ENCODE measurements at places on chromosomes 5 and 9.
A peak's percentile ranks its signal among the peaks of the same experiment; 100 is the strongest.

DNA sequence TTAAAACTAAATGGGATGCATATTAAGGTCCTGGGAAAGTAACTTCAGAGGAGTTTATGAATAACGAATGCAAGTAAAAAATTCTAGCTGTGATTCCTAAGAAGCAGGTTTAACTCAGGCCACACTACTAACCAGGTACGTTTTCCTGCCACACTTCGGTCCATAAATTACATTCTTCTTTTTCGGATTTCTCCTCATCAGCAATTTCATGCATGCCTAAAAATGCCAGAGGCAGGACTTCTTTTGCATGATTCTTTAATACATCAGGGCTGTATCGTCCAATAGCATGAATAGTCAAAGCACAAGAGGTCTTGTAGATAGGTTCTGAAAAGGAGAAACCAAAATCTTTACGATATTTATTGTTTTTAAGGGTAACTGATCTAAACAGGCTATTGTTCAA is 42.3 kb upstream of the OR2K2 start:
- DNase-seq, result no peak

DNA sequence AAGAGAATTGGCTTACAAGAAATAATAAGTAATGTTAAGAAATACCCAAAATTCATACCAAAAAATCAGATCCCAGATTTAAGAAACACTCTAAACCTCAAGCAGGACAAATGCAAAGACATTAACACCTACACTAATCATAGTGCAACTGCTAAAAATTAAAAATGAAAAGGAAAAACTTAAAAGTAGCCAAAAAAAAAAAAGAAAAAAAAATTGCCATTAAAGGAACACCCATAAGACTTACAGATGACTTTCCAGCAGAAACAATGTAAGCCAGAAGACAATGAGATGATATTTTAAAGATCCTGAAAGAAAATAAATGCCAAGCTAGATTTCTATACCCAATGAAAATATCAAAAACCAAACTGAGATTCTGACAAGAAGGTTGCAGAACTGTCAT is 101.5 kb downstream of the DENND1A start:
- DNase-seq, result no peak

DNA sequence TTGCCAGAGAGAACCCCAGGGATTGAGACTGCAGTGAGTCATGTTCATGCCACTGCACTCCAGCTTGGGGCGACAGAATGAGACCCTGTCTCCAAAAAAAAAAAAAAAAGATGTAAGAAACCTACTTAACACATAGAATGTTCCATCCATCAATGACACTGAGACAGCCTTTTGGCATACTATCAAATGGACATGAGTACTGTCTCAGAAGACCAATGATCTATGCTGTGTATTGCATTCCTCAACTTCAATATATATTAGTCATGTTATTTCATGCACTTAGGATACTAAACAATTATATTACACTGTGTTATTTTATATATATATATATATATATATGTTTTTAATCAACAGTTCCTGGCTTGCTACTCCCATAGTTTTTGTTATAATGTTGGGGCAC is 57.1 kb upstream of the ANKH start:
- DNase-seq, result no peak

DNA sequence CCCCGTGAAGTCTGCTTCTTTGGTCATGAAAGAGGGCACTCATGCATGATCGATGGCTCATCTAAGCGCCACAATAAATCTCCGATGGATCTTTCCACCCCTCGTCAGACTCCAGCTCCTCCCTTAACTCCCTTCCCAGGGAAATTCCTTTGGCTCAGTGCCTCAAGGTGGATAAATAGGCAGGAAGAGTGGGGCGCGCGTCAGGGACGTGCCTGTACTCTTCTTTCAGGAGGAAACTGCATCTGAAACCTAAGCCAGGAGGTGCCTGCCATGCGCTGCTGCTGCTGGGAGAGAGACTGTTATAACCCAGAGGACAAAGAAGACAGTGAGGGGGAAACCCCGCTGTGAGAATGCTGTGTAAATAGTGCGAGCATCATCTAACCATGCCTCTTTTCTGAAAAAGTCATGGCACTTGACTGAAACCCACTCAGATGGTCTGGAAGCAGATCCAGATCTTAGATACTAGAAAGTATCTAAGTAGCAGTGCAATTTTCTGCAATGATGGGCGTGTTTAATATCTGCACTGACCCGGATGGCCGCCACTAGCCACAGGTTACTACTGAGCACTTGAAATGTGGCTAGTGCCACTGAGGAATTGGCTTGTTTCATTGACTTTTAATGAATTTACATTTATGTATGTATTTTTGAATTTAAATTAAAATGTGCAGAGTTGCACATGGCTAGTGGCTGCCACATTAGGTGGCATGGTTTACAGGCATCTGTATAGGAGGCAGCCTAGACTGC is 120.3 kb upstream of the BASP1 start:
- no peak for DNase-seq

DNA sequence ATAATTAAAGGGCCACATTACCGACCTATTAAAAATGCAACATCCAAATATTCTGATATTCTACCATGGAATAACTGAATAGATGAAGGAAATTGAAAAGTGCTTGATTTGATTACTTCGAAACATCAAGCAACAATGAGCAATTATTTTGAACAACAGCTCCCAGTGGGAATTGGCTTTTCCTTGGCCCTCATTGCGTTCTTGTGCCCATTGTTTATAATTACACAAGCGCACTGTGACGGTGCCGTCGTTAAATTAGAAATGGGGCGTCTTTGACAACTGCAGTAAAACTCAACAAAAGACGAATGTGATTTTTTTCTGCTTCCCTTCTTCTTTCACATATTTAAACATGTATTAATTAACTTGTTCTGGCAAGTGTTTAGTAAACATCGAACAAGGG is 61.6 kb downstream of the CDH6 start:
- DNase-seq, result no peak

DNA sequence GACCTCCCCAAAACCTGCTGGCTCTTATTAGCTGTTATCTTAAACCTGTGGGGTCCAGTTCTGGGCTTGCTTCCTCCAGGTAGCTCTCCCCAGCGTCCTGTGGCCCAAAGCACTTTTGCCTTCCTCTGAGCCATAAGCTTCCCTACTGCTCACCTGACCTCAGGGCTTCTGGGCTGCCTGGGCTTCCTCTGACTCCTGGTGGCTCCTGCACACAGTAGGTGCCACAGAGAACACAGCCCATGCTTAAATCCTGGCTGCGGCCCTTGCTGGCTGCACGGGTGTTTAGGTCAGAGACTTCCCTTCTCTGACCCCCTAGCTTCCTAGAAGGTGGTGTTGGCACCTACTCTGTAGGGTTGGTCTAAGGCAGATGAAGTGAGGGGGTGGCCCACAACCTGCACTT is 2.5 kb downstream of the RALGDS start:
- no peak for DNase-seq

- DNase-seq, result no peak
Observed at GRCh38 chr9:16419124-16419523, 451.3 kb downstream of the BNC2 start.

DNA sequence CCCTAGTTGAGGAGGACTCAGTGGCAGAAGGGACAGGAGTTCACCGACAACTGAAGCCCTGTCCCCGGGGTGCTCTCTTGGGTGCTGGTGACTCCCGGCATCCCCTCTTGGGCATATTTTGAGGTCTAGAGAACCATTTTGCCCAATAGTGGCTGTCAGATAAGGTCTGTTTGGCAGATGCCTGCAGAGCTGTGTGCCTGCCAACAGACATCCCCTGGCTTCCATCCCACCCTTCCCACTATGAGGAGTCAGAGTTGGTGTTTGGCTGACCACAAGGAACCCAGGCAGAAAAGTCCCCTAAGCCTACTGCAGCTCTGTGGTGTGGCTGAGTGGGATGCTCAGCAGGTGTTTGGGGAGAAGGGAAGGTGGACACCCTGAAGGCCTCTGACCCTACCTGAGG is 207.0 kb downstream of the AUH start:
- no peak for DNase-seq

DNA sequence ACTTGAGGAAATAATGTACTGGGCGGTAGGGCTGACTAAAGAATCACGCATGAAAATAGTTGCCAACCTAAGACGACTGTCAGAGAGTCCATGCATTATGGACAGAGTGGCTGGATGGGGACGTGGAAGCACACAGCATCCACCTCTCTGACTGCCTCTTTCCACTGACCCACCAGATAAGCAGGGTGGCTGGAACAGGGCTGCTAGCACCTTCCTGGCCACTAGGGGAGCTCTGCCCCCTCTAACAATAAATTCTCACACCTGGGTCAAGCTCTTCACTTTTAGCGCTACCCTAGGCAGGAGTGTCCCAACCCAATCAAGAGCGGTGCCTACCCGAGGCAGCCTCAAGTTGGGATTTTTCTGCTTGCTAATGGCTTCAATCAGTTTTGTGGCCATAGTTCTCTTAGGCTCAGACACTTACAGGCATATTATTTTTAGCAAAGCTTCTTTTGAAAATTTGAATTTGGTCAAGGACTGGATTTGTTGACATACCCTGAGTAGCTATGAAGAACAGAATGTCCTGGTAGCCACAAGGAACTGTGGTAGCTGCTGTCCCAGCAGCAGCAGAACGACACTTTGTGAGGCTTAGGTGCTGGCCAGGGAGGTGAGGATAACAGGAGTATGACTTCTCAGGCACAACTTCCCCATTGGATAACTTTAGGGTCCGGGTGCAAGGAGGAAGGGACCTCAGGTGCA is 6.9 kb upstream of the TPM2 start:
- peak; percentile 28 for DNase-seq

- no peak for DNase-seq
Observed at GRCh38 chr9:114695948-114696347, 14.0 kb upstream of the TEX48 start.

- no peak for DNase-seq
Observed at GRCh38 chr9:113600871-113601614, 137.5 kb downstream of the RGS3 start.

- DNase-seq, result no peak
Observed at GRCh38 chr9:89363921-89364665, 45.8 kb downstream of the SECISBP2 start.

GRCh38 chr9:13279284-13280141 is at the start of gene MPDZ:
Gene MPDZ, minus strand, starts transcription at chr9:13279692. Its CDS starts 29,377 bp downstream, at chr9:13250315.
- DNase-seq, result no peak

DNA sequence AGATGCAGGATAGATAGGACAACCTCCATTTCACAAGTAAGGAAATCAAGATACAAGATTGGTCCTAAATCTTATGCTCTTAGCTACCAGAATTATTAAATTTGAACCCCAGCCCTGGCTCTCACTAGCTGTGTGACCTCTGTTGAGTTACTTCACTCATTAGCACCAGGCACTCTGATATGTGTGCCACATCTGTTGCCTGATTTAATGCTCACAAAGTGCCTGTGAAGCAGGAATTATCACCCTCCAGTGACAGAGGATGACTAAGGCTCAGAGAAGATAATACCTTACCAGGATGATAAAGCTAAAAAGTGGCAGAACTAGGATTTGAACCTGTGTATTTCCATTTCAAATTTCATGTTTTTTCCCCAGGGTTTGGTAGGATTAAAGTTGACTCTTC is 110.0 kb downstream of the PLPPR1 start:
- no peak for DNase-seq

GRCh38 chr9:125971050-125971449 is 223.9 kb downstream of the PBX3 start:
- no peak for DNase-seq

GRCh38 chr9:137278721-137279711 is 1.5 kb downstream of the TOR4A start:
- DNase-seq, result no peak

GRCh38 chr5:141521244-141521781 is 32.4 kb downstream of the PCDHGC5 start:
- DNase-seq, result no peak

DNA sequence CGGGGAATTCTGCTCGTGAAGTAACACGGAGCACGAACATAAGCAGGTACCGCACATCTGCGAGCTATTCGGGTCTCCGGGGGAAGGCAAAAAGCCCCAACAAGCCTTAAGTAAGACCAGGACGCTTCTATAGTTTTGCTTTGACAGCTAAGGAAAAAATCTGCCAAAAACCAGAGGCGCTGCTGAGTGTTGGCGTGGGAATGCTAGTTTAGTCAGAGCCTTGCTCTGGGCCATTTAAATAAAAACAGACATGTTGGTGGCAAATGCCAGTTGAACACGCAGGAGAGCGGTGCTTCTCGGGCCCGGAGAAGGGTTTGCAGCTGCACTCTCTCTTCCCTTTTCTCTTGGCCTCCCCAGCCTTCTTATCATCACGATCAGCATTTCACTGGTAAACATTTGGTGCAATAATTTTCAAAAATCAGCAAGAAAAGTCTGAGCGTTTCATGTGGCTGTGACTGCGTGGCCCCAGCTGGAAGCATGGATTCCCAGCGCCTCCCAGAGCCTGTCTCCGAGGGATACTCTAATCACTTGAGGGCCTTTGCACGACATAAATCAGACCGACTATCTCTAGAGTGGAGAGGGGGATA is 6.4 kb upstream of the NOTCH1 start:
- no peak for DNase-seq

DNA sequence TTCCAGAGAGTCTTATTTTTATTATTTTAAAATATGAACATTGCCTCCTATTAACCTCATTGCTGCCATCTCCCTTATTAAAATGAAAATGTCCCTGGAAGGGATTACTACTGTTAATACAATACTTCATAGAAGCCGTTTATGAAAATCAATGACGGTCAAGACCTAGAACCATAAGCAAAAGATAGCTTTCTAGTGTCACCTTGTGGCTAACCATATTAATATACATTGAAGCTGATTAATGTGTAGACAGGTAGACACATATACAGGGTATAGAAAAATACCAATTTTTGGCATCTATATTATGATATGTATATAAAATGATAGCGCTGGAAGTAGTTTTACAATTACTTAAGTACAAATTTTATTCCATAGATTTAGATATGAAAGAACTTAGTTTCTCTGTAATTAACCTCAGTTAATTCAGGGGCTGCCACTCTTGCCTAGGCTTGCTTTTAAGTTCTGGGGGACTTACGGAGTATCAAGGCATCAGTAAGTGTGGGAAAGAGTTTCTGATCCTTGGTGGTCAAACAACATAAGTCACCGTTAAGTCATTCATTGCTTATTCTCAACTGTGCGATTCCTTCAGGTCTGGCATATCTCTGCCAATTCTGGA is 2.5 kb upstream of the YTHDC2 start:
- no peak for DNase-seq

- DNase-seq, result no peak
Observed at GRCh38 chr5:178288401-178289368, 56.1 kb upstream of the PHYKPL start.

DNA sequence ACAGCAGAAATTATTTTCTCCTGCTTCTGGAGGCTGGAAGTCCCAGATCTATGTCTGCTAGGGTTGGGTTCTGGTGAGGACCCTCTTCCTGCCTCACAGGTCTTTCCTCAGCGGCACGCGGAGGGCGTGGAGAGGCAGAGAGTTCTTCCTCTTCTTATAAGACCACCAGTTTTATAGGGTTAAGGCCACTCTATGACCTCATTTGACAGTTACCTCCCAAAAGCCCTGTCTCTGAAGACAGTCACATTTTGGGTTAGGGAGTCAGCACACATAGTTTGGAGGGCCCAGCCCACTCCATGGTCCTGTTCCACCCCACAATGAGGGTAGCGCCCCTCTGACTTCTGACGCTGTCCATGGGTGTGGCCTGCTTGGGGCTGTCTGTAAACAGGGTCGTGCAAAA is 46.7 kb downstream of the TRIP13 start:
- no peak for DNase-seq

GRCh38 chr9:115946530-115946929 is 207.1 kb upstream of the PAPPA start:
- DNase-seq, result no peak

- DNase-seq, result no peak
Observed at GRCh38 chr9:131650254-131650653, 89.6 kb downstream of the RAPGEF1 start.
